ENCODE measurements at places on chromosomes 5 and 9.

GRCh38 chr9:16873126-16873802 is 2.8 kb upstream of the BNC2 start:
- no peak for DNase-seq

GRCh38 chr5:176366232-176366894 is 1.1 kb downstream of the ARL10 start:
- no peak for DNase-seq

GRCh38 chr9:72807765-72808445 is 144.9 kb downstream of the ALDH1A1 start:
- peak; percentile 47 for DNase-seq

DNA sequence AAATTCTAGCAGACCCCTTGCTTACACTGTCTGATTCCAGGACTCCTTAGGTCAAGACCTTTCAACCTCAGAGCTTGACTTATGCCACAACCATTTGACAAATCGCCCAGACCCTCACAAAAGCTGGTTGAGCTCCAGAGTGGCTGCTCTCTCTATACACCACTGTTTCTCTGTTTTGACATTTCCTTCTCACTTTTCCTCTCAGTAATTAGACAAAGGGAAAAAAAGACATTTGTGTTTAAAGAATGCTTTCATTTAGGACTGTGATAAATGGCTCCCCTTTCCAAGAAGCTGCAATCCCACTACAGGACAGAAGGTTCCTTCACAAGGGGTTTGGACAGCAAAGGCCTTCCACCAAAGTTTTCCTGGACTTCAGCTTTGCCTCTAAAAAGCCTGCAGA is 601.3 kb downstream of the NR2F1-AS1 start:
- DNase-seq = no peak

DNA sequence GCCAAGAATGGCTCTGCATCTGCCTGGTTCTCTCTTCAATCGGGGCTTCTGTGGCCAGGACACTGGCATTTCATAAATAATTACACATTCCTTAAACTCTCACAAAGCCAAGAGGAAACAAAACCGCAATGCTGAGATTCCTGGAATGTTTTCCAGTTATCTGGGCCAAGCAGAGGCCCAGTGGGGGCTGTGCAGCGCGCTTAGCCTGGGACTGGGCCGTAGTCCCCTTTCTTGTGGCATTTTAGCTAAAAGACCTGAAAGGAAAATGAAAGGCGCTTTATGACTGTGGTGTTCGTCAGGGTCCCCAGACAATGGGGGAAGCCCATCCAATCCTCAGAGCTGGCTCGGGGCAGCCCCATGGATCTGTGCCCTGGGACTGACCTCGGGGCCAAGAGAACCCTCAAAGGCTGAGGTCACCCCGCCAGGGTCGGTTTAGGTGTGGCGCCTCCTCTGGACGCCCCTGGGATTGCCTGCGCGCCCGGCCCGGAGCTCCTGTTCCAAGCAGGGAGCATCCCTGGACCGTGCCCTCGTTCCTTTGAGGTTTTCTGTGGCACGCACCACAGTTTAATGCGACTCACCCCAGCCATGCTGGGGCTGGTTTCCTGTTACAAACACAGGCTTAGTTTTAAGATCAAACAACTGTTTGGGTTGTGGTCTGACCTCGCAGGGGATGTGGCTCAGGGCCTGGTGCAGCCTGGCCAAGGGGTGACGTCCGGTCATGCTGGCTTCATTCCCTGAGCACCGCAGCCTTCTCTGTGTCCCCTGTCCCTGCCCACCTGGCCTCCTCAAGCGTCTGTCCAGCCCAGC is 51.5 kb upstream of the NKD2 start:
- DNase-seq = peak; percentile 61

GRCh38 chr5:54561651-54562050 is 44.1 kb downstream of the SNX18 start:
- no peak for DNase-seq

GRCh38 chr5:169875731-169876130 is 104.6 kb downstream of the INSYN2B start:
- DNase-seq = no peak

DNA sequence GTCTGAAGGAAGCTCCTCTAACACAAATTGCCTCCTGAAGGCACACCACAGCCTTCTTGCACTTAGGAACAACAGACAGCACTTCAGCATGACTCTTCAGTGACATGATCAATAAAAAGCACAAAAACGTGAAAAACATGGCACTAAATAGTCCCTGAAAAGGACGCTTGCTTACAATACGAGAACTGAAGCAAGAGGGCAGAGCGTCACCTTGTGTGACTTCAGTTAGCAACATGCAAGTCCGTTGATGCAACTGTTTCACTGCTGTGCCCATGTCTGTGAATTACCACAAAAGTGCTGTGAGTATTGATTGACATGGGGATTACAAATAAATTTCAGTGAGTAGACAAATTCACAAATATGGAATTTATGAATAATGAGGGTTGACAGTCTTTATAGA is 219.9 kb upstream of the GAS1 start:
- no peak for DNase-seq

- no peak for DNase-seq
These were observed 182.0 kb downstream of the GRIA1 start for GRCh38 chr5:153672347-153673090.

DNA sequence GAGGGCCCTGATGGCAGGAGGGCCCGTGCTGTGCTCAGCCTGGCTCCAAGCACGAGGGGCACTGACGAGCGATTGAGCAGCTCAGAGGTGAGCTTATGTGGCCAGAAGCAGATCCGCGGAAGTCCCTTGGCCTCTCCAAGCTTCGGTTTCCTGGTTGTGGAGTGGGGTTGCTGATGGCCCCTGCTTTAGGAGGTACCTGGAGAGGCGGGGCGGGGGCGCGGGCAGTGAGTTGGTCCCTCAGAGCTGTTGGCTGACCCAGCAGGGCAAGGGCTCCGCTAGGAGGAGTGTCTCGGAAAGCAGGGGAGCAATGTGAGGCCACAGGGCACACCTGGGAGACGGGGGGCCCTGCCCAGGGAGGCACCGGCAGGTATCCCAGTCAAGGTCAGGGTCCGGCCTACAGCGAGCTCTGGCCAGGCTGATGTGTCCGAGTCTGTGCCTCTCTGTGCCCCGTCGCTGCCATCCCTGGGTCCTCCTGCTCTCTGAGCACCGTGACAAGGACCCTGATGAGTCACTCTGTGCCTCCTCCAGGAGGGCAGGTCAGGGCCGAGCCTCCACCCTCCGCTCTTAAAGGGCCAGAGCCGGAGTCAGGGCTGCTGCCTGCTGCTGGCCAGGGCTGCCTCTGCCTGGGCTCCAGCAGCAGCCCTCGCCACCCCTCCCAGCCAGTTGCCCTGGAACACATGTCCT is 14.8 kb downstream of the NCS1 start:
- DNase-seq = no peak

GRCh38 chr5:42235837-42236236 is 187.4 kb upstream of the GHR start:
- no peak for DNase-seq

- DNase-seq = no peak
These were observed 41.2 kb downstream of the GPR21 start for GRCh38 chr9:123074628-123075027.

GRCh38 chr9:108537756-108538155 is 318.0 kb downstream of the ACTL7B start:
- DNase-seq = no peak

- no peak for DNase-seq
These were observed 337.5 kb upstream of the ZNF608 start for GRCh38 chr5:125083981-125084380.

GRCh38 chr5:133691448-133691847 is 79.1 kb upstream of the FSTL4 start:
- no peak for DNase-seq

DNA sequence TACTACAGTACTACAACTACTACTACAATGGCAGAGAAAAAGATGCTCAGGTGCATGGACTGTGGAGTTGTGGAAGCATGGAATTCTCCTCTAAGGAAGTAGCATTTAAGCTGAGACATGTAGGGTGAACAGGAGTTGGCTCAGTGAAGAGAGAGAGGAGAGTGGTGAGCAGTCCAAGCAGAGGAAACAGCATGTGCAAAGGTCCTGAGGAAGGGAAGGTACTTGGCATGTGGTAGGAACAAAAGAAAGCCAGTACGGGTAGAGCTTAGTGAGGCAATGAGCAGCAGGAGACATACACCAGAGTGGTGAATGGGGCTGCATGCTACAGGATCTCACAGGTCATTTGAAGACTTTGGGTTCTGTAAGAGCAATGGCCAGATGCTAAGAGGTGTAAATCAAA is 41.4 kb upstream of the GLRA1 start:
- no peak for DNase-seq
